ENCODE measurements at places on chromosomes 6 and 20.

GRCh38 chr20:46994341-46994740, 99.7 kb downstream of the EYA2 start:
- DNase-seq: peak; percentile 72

- DNase-seq: no peak
Measured at GRCh38 chr6:44040786-44041185, 86.5 kb downstream of the MRPL14 start.

- DNase-seq: no peak
Measured at GRCh38 chr6:15993716-15994228, 135.1 kb upstream of the MYLIP start.

DNA sequence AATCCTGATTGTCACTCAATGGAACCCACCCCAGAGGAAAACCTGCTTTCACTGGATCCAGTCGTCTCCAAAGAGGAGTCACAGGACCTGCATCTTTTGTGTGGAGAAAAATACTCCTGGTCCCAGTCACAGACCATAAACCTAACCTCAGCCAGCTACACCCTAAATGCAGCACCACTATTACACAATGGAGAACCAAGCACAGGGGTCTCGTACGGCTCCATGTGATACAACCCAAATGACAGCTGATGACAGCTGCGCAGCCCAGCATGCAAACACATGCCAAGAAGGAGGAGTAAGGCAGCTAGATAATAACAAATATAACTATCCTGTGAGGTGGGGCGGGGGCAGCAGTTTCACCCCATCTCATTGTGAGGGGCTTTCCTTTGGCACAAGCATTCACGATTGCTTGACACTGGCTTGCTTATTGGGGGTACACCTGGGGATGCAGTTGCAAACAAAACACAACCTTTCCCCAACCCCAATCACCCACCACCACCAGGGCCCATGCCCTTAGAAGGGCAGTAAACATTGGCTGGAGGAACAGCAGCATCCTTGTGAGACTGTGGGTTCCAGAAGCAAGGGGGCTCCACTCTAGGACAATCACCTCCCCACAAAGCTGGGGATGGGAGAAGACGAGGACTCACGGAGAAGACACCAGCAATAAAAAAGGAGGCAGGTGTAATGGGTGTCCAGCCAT, 51.5 kb downstream of the TRERF1 start:
- DNase-seq: no peak

GRCh38 chr6:47669684-47670513, 28.5 kb upstream of the ADGRF4 start:
- no peak for DNase-seq

- DNase-seq: no peak
Measured at GRCh38 chr6:118240878-118241528, 307.1 kb upstream of the PLN start.

- no peak for DNase-seq
Measured at GRCh38 chr6:85747666-85748065, 105.0 kb upstream of the SYNCRIP start.

- DNase-seq: no peak
Measured at GRCh38 chr6:157753291-157753690, 69.8 kb upstream of the SNX9 start.

- no peak for DNase-seq
Measured at GRCh38 chr20:60447703-60448102, 489.5 kb downstream of the CDH26 start.

Measured in stimulated activated naive CD8-positive, alpha-beta T cell treated with anti-CD3 and anti-CD28 coated beads, Interleukin-15, amount 100 ng/mL, for 72 hours (primary cell).